ENCODE measurements at places on chromosomes 2 and 18.

GRCh38 chr2:1226766-1227165 is 186.5 kb upstream of the TPO start:
- no peak for DNase-seq

GRCh38 chr18:80026363-80026762 is 7.9 kb upstream of the RBFA start:
- no peak for DNase-seq

GRCh38 chr2:84840306-84840705 is 40.6 kb downstream of the TRABD2A start:
- no peak for DNase-seq

- no peak for DNase-seq
Observed at GRCh38 chr2:38386377-38386776, 9.3 kb upstream of the ATL2 start.

DNA sequence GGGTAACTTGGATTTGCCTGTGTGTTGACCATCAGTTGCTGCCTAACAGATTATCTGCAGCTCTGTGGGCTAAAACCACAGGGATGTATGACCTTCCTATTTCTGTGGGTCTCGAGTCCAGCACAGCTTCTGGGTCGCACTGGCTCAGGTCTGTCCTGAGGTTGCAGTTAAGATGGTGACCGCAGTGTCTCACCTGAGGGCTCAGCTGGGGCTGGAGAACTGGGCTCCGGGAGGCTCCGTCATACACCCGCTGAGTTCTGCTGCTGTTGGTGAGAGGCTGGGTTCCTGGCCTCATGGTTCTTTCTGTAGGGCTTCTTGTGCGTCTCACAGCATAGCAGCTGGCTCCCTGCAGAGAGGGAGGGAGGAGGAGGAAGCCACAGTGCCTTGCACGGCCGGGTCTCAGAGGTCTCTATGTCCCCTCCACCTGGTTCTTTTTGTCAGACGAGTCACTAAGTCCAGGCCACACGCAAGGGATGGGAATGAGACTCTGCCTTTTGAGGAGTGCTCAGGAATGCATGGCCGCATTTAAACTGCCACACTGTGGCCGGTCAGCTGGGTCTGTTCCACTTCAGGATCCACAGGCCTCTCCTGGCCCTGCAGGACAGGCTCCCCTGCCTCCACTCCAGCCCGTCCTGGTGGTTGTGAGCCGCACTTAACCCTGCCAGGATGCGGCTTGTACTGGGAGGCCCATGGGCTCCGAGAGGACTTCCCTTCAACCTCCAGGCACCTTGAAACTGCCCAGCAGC is 67.2 kb downstream of the ADI1 start:
- DNase-seq, result no peak

DNA sequence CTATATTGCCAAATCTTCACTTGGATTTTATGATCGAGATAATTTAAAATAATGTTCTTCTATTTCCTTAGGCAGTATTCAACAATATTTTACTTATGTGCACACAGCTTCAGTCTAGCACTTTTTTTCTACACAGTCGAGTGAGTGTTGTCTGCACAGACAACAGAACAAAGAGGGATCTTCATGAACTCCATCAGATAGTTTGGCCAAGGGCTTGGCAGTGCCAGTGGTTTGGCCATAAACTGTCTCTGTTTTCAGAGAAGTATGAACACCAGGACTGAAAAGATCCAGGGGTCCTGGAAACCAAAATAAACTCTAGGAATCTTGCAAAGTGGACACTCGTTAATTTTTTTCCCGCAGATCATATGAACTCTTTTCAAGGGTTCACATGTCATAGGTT is 547.3 kb downstream of the PLCL1 start:
- no peak for DNase-seq

DNA sequence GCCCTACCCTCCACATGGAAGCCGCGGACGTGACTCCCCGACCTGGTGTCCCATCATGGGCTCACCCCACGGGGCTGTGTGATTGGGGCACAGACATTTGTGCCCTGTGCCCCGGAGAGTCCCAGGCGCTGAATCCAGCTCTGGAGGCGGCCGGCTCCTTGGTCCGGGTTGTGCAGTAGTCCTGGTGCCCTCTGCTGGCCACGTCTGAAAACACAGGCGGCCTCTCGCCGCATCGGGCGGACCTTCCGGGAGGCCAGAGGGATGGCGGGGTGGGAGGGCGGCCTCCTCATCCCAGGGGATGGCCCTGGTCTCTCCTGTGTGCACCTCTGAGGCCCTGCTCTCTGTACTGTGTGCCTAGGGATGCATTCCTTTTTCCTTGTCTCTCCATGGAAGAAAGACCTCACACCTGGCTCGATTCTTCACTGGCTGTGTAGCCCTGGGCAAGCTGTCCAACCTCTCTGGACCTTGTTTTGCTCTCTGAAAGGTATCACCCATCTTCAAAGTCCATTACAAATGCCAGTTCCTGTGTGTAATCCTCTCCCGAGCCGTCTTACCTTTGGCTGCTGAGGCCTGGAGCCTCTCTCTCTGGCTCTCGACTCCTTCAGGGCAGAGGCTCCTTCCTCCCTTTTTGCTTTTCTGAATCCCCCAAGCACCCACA is 27.6 kb downstream of the CELF4 start:
- no peak for DNase-seq

DNA sequence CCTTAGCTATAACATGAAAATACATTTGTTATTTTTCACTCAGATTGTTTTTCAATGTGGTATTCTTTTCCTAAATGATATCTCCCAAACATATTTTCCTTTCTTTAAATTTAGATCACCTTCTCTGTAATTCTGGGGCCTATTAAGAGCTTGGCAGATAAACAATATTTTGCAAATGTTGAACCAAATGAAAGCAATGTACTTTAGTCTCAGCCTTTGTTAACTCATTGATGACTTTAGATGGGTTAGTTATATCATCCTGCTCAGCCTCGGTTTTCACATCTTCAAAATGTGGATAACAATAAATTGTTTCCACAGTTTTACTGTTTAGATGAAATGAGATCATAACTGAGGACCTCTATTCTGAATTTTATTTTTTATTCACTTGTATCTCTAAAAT is 1205.2 kb downstream of the SUCLG1 start:
- no peak for DNase-seq

- no peak for DNase-seq
Observed at GRCh38 chr2:23476786-23477185, 91.8 kb downstream of the KLHL29 start.

DNA sequence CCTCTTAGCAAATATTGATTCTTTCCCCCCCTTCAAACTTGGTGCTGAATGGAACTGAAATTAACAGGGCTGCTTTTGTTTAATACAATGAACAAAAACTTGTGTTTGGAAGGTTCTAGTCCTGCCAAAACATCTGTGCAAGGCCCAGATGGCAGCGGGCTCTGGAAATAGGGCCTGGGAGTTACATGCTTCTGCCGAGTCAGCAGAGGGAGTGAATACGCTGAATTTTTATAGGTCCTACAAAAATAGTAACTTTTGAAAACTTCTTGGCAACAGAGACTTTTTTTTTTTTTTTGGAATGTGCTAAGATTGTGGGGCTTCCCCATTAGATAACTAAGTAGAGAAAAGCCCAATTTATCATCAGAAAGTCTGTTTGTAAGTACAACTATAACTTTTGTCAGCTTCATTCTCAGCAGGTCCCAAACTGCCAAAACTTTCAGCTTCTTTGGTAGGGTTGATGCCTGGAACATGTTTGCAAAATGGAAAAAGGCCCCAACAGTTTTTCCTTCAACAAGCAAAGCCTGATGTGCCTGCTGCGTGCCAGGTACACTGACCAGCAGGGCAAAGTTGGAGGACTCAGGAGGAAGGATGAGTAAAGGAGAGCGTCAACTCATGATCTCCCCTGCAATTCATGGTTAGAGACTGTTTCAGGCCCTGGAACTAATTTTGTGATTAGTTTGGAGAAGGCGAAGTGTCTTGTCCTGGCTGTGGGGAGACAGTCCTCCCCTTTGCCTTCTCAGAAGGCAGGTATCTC is 45.1 kb upstream of the HDAC4 start:
- no peak for DNase-seq

DNA sequence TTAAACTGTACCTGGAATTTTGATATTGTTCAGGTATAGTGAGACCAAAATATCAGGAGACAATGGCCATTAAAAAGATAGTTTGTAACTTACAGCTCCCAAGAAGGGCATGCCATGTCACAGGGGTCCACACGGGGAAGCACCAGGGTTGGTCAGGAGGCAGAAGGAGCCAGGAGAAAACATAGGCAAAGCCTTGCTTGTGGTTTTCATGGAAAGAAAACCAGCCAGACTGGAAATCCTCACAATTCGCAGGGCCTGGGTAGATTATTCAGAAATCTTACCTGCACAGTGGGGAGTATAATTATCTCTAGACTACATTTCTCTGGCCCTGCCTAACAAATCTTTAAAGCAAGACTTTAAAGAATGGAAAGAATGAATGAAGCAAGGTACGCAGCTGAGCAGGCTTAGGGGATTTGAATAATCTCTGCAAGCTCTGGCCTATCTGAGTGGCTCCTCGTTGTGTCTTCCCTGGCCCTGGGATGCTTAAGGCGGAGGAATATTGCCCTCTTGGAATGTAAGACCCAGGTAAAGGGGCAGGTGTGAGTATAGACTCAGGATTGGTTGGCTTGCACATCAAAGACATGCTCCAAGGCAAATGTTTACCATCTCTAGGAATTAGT is 66.9 kb upstream of the CDC42EP3 start:
- no peak for DNase-seq

DNA sequence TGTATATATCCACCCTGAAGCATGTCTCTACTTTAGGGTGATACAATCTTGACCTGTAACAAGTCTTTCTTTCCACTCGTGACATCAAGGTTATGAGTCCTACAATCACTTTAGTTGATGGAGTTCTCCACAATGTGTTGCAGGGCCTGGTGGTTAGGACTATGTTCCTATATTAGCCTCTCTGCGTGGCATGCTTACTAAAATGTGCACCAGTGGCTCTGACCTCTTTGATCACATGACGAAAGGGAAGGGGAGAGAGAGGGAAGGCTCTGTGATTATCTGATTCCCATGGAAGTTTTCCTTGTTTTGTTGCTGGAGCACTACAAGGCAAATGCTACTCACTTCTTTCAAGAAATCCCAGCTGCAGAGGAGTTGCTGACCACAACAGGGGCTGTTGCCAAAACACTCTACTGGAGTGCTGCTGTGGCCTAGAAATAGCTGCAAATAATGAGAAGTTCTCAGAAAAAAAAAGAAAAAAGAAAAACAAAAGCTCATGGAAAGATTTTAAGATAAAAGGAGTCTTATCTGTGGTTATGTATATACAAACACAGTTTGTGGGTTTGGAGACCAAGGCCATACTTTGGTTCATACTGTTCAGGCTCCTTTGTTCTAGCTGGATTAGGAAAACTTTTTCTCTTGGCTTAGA is 272.8 kb upstream of the MMADHC start:
- no peak for DNase-seq

GRCh38 chr18:52678034-52678433 is 338.0 kb downstream of the DCC start:
- DNase-seq, result no peak

DNA sequence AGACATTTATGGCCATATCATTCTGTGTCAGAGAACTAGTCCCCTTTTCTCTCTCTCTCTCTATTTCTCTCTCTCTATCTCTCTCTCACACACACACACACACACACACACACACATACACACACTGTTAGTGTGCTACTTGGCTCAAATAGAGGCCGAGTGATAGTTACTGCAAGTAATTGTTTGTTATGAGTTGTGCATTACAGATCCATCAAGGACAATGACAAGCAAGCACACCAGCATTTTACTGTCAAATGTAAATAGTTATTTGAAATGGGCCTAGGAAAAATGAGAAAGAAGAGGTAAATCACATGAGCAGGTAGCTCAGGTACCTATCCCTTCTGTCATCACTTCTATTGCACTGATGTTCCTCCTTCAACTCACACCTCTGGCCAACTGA is 122.4 kb upstream of the CDH7 start:
- DNase-seq, result no peak

DNA sequence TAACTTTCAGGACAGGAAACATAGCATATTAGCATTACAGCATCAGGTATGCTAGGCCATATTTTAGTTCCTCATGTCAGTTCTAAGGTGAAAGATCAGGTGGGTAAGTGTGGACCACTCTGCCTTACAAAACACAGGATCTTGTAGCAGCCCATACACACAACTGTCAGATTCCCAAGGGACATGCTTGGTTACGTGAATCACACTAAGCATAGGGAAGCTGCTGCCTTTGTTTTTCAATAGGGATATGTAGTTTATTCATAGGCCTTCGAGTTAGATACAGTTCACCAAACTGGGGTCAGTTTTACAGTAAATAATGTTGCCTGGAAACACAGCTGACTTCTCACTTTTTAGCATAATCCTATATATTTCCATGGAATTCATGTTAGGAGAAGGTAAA is 116.1 kb upstream of the OTX1 start:
- no peak for DNase-seq

GRCh38 chr2:144466637-144467036 is 53.3 kb downstream of the ZEB2 start:
- DNase-seq, result no peak

Measured in stimulated activated CD8-positive, alpha-beta memory T cell treated with anti-CD3 and anti-CD28 coated beads, Interleukin-2, amount 100 ng/mL, for 1 hour (primary cell).